ENCODE measurements at places on chromosomes 3 and 15. TPM values are rescaled to one million over a fixed set of nuclear protein-coding genes. Genes with fewer than 3 reads are reported as not detected.

DNA sequence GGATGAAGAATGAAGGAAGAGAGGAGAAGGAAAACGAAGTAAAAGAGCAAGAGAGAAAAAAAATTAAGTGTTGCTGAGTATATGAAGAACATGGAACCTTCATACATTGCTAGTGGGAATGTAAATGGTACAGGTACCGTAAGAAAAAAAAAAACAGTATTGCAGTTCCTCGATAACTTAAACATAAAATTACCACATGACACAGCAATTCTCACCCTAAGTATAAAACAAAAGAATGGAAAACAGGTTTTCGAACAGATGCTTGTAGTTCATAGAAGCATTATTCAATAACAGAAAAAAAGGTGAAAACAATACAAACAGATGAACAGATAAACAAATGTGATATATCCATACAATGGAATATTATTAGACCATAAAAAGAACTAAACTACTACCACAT is 51.6 kb downstream of the SENP7 start:
- DNase-seq = no peak

Gene WDR93
- polyA plus RNA-seq = not detected

Gene DUOX1
- 0.92 TPM for polyA plus RNA-seq

DNA sequence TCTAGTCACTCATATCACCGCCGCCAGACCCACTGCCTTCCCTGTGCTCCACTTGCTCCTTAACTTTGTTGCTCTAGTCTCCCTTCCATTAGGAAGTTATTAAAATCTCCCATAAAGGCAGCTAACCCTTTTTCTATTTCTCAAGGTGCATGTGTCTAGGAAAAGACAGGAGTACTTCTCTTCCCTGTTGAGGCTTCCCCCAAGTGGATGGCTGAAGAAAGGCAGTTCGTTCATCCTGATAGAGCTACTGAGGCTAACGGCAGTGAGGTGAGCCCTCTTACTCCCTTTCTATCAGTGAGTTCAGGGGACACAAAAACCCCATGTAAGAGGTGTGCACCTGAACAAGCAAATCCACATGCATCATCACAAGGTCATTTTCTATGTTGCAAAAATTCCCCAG is 397.8 kb downstream of the IGSF11 start:
- no peak for DNase-seq

DNA sequence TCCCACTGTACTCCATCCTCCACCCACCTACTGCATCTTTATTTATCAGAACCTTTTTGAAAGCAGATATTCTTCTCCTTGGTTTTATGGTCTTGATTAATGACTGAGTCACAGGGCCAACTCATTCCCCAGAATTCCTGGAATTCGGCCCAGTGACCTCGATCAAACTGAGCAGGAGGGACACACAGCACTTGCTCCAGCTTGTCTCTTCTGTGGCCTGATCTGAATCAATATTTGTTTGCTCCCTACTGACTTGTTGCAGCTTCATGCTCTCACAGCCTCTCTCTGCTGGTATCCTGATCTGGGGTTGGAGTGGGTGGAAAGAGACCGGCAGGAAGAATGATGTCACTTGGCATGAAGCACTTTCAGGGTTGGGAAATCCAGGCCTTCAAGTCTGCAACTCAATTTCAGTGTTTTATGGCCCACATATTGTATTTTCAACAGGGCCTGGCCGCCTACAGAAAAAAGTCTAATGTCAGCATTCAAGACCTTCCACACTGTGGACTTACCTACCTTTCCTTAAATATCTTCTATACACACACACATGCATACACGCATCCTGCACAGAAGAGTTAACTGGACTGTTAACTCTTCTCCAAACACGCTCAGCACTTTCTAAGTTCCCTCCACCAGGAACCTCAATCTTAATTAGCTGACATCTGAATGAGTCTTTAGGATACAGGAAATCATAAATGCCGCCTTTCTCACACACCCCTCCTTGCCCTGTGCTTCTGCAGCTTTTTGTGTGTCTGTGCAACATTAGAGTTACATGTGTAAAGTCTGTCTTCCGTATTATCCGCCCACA is 4.6 kb downstream of the ANXA2 start:
- DNase-seq = no peak

DNA sequence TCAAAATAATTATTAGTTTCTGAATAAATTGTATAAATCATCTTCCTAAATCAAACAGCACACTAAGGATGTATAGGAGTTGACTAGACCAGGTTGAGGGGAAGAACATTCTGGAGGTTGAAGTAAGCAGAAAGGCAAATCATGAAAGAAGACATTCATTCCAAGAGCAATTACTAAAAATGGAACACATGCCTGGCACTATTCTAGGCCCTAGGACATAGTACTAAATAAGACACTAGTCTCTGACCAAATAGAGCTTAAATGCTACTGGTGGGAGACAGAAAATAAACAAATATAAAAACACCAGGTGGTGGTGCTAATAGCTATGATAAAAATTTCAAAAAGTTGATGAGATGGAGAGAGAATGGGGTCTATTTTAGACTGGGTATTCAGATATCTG is 190.1 kb downstream of the TBC1D5 start:
- no peak for DNase-seq

Data from naive B cell (primary cell).